Substantia nigra (tissue), 51 donors: ENCODE measurements at places on chromosomes 7 and 10.

GRCh38 chr7:17988858-17989257, 38.8 kb downstream of the PRPS1L1 start:
- no peak for DNase-seq

DNA sequence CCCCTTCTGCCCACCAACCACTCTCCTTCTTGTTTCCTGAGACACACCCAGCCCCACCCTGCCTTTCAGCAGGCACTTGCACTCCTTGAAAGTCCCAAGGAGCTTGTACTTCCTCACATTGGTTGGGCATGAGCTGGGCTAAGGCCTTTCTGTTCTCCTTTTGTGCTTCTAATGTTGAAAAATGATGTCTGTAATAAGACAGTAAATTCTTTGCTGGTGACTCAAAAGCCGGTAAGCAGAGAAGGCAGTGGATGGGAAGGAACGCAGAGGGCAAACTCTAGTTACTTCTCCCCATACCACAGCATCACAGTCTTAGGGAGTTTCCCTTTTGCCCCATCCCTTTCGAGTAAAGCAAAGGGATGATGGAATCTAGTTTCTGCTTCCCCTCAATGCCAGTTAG, 185.6 kb downstream of the PLXNA4 start:
- no peak for DNase-seq

DNA sequence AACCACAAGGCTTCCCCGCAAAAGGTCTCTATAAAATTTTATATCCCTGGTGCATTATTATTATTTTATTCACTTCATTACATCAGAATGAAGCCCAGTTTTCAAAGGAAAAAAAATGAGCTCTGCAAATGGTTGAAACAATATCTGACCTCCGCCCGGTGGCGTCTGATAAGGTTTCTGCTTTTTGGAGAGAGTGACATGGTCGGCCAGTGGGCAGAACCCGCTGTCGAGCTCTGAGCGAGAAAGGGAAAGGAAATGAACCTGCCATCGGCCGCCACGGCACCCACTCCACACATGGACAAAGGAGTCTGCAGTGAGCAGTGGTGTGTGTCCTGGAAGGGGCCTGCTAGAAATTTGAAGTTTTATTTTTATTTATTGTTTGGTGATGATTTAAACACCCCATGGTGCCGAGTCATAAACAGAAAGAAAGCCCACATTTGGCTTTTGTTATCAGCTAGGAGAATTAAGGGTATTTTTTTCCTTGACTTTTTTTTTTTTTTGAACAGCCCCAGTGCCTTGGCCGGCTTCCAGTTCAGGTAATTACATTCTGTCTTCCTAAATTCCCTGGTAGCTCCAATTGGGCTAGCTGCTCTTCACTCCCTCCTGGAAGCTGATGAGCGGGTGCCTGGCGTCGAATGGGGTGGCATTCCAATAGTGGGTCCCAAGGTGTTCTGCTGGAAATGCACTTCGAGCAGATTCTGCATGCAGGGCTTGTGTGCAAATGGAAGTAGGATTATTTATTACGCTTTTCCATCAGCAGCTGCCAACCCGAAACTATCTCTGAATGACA, 149.4 kb upstream of the MKI67 start:
- DNase-seq = no peak

- no peak for DNase-seq
These were observed 118.0 kb downstream of the ARL5B start for GRCh38 chr10:18777258-18777657.
